ENCODE measurements at places on chromosomes 1 and 21.

GRCh38 chr1:58611861-58612385, 34.9 kb upstream of the TACSTD2 start:
- no peak for DNase-seq

GRCh38 chr1:239387304-239388158, 1.2 kb downstream of the CHRM3 start:
- DNase-seq, result no peak

GRCh38 chr1:37069406-37069805, 35.1 kb upstream of the GRIK3 start:
- no peak for DNase-seq

- DNase-seq, result no peak
These were observed 25.8 kb downstream of the HYI start for GRCh38 chr1:43427941-43428340.

GRCh38 chr1:67735806-67736627, 51.0 kb downstream of the GADD45A start:
- peak; percentile 18 for DNase-seq

- DNase-seq, result no peak
These were observed 9.2 kb upstream of the SLC6A9 start for GRCh38 chr1:44040418-44040817.

- no peak for DNase-seq
These were observed 158.5 kb downstream of the DNM3 start for GRCh38 chr1:171999756-172000155.

- DNase-seq, result no peak
These were observed 2.9 kb downstream of the DDI2 start for GRCh38 chr1:15620155-15620545.

- DNase-seq, result no peak
These were observed 427.1 kb upstream of the CXADR start for GRCh38 chr21:17085707-17086106.

GRCh38 chr1:248817065-248817464, 8.7 kb downstream of the SH3BP5L start:
- no peak for DNase-seq

GRCh38 chr1:222310836-222311235, 237.1 kb downstream of the HHIPL2 start:
- DNase-seq, result no peak

GRCh38 chr1:246790833-246791232, 66.6 kb downstream of the SCCPDH start:
- DNase-seq, result no peak

DNA sequence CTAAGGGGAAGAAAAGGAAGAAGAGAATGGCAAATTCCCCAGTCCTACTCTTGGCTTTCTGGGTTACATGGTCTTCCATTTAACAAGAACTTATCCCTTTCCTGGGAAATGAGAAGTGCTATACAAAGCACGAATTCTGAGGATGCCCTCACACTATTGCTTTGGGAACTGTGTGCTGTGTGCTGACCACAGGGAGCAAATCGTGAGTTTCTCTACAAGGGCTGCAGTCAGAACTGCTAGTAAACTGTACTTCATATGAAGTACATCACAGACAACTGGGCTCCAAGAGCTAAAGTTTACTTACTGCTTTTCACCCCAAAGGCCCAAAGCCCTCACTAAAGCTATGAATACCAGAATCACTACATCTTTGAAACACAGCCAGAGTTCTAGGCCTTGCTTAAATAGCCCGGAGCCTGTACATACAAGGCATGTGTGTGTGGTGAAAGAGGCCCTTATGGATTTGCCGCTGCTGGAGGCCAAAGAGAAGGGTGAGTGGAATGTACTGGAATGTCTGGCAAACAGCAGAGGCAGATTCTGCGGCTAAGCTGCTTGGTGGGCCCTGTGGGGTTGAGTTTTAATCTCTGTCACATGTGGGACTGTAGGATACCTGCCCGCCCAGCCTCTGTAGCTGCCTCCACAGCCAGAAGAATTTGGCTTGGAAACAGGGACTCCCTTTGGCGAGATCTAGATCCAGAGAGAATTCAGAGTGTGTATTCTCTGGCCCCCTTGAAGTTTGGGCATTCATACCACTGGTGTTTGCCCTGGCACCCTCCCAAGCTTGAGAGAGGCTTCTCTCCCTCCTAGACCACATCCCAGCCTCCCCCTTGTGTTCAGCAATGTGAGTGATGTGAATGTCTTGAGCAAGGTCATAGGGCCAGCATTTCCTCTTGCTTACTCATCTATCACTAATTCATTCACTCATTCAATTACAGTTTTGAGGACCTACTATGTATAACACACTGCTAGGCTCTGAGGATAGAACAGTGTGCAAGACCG, 21.9 kb upstream of the TRIM67 start:
- no peak for DNase-seq

- no peak for DNase-seq
These were observed 349.7 kb downstream of the RWDD3 start for GRCh38 chr1:95583661-95584210.

- no peak for DNase-seq
These were observed 8.6 kb downstream of the PAPPA2 start for GRCh38 chr1:176471338-176472121.

DNA sequence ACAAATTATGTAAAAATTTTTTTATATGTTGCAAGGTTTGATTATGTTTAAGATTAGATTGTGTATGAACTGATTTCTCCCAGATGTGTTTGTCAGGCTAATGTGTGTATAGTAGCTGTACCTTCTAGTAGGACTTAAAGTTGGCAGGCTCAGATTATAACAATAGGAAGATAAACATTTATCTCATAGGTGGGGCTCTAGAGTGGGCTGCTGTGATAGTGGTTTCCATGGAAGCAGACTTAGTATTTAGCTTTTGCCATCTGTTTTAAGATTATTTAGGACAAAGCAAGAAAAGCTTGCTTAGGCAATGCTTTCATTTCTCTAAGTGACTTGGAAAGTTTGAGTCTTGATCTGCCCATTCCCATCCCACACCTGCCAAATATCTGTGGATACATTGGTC, 187.7 kb upstream of the CACYBP start:
- no peak for DNase-seq

GRCh38 chr1:79353224-79353623, 346.7 kb upstream of the ADGRL4 start:
- DNase-seq, result no peak

GRCh38 chr1:5724847-5725246, 267.4 kb downstream of the NPHP4 start:
- no peak for DNase-seq

DNA sequence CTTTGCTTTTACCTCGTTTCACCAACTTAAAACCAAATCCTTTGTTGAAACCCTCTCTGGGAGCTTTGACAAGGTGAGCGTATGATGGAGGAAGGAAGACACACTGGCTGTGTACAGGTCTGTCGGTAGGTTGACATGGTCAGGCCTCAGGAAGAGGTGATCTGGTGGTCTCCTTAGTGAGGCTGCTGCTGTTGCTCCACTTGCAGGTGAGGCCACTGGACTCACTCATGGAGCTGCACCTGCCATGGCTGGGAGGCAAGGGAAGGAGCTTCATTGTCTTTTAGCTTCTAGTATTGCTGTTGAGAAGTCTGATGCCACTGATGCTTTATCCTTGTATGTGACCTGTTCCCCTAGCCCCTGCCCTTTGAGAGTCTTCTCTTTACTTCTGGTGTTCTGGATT, 35.7 kb downstream of the TENT5C start:
- DNase-seq, result no peak

GRCh38 chr1:112344754-112345423, 51.1 kb upstream of the CTTNBP2NL start:
- no peak for DNase-seq

DNA sequence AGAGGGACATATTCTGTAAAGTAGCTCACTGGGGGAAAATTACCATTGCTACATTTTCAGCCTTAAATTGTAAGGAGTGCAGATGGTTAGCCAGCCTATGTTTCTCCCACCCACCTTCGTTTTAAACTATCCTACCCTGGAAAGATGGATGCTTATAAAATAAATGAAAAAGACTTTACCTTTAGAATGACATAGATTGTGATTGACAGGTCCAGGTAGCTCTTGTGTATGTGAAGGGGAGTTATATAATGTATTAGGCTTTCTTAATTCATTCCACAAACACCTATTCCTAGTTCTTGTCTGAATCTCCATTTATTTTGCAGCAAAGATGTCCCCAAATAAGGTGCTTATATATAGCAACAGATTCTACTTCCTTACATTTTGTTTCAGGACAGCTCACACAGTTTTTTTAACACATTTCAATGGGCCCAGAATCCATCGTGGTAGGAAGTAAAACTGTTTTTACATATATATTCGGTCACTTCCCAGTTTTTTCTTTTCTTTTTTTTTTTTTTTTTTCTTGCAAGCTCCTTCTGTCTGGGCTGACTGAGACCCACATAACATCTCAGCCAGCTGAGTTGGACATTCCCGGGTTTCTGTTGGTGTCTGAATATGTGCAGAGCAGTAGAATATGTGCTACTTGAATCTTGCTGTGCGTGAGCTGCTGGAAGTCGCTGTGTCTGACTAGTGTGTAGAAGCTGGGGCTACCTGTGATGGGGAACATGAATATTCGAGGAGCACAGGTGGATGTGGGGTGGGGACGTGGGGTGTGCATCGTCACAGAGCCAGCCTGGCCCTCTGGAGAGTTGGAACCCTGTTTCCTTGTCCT, 27.8 kb downstream of the UCK2 start:
- no peak for DNase-seq

DNA sequence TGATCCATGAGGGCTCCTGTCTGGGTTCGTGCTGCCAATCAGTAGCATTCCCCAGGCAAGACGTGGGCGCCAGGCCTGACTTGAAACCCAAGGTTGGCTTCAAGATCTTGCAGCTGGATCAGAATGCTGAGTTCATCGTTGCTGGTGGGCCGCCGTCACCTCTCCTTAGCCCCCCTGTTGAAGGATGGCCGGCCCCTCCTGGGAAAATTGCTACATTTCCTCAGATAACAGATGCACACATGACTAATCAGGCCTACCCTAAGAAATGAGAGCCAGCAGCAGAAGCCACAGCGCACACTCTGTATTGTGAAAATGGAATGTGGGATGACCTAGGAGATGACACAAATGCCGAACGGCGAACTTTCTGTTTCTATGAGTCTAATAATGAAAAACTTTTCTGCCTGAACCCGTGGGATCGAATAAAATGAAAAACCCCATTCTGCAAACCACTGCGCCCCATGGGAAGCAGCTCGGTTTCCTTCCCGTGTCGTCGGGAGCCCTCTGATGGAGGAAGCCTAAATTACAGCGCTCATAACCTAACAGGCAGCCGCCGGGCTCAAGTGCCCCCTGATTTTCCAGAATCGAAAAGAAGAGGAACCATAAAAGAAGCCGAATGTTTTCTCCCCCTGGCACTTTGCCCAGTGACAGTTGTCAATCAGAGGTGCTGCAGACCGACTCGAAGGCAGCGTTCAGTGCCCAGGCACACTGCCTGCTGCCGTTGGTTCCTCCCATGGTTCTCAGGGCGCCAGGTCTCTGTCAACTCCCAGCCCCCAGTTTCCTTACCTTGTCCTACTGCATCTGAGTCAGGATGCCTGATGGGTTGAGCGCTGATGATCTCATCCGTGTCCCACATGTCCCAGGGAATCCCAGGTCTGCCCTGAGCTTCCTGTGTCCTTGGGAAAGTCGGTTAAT, 38.2 kb upstream of the H6PD start:
- DNase-seq, result no peak

DNA sequence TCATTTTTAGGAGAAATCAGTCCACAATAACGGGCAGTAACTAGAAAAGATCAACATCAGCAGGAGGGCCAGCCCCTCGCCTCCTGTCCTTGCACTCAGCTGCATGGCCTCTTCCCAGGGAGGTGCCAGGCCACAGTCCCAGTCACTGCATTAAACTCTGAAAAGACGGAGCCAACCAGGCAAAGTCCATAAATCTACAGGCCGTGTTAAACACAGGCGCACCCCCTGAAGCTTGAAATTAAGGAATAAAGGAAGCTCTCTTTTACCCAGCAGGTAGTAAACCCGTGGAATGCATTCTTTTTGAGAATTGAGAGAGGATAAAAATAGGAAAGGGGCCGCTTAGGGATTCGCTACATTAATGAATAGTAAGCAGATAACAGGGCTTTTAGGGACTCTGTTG, 18.4 kb downstream of the H6PD start:
- DNase-seq, result no peak

DNA sequence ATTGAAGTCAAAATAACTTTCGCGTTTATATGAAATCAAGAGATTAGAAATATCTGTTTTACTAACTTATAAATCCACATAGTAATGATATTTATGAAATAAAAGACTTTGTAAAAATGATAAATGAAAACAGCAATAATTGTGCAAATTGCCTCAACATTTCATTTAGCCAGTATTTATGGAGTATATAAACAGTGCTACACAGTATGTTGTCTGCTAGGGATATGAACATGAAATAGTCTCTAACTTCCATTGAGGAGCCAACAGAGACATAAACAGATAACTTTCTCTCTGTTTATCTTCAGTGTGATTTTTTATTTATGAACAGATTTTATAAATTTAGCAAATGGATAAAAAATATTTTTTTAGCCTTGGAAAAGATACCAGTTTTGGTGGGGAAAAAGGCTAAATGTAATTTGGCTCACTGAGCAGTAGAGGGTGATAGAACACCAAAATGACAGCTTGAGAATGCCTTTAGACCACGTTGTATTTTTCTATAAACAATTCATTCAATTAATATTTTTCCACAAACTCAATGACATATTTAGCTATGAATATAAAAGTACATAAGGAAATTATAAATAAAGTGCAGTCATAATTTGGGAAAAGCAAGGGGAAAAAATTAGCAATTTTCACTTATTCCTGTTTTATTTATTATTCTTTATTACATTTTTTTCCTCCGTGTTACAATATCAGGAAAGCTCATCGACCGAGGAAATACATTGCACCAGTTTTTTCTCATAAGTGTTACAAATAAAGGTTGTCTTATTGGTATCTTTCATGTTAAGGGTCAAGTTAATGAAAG, 47.5 kb upstream of the EEIG2 start:
- no peak for DNase-seq

- DNase-seq, result no peak
These were observed 267.9 kb downstream of the ZNF326 start for GRCh38 chr1:90262791-90263190.

Measured in activated CD4-positive, CD25-positive, alpha-beta regulatory T cell (primary cell).